Naive thymus-derived CD8-positive, alpha-beta T cell (primary cell): ENCODE measurements at places on chromosomes 7 and 10. TPM values are rescaled to one million over a fixed set of nuclear protein-coding genes. Genes with fewer than 3 reads are reported as not detected.

Gene CALML5
- not detected for total RNA-seq

Gene NT5C3A
- 53.6 TPM for total RNA-seq

Gene HOXA5
- not detected for total RNA-seq

Gene HTR5A
- total RNA-seq, result not detected

Gene PILRA
- total RNA-seq, result 8.6 TPM
